Activated T-helper 2 cell treated with anti-CD3 and anti-CD28 coated beads, Interferon-gamma antibody, Interleukin-2, Interleukin-4, amounts not matched to agents 10 μg/mL and 5 μg/mL and 100 μg/mL, durations not matched to agents 14 hours and 24 hours and 36 hours (primary cell): ENCODE measurements at places on chromosomes 2 and 18.

GRCh38 chr2:158228943-158229508, 127.3 kb downstream of the UPP2 start:
- no peak for DNase-seq

GRCh38 chr2:29844713-29845326, 76.6 kb downstream of the ALK start:
- no peak for DNase-seq

- DNase-seq, result no peak
Measured at GRCh38 chr2:195658541-195658890, 1.5 kb downstream of the SLC39A10 start.

DNA sequence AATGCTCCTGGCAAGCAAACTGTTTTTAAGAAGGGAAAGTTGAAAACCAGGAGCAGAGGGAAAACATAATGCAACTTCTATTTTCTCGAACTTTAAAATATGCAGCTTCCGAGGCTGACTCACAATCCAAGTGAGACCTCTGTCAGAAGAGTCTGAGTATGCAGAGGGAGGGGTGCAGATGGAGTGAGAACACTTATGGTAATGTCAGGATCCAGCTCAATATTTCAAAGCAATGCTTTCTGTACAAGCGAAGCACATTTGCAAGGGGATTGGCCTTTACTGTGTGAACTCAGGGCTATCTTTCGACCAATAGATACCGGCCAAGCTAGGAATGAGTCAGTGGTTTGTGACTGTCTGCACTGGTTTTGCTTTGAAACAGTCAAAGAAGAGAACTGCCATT, 242.7 kb downstream of the CNTNAP5 start:
- no peak for DNase-seq

DNA sequence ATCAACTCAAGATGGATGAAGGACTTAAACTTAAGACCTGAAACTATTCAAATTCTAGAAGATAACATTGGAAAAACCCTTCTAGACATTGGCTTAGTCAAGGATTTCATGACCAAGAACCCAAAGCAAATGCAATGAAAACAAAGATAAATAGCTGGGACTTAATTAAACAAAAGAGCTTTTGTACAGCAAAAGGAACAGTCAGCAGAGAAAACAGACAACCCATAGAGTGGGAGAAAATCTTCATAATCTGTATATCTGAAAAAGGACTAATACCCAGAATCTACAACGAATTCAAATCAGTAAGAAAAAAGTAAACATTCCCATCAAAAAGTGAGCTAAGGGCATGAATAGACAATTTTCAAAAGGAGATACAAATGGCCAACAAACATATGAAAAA, 171.2 kb downstream of the ERBB4 start:
- no peak for DNase-seq

DNA sequence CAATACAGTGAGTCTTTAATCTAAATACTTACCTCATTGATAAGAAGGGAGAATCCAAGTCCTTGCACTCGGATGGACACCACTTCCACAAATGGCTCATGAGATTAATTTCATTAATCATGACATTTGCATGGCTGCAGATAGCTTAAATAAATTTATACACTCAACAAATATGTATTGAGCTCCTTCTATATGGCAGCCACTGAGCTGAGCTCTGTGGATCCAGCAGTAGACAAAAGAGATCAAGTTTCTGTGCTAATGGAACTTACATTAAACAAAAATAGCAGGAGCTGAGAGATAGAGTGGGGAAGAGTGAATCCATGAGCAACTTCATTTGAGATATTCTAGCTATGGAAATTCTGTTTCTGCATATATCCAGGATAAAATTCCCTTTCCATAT, 44.4 kb downstream of the RAB27B start:
- no peak for DNase-seq

DNA sequence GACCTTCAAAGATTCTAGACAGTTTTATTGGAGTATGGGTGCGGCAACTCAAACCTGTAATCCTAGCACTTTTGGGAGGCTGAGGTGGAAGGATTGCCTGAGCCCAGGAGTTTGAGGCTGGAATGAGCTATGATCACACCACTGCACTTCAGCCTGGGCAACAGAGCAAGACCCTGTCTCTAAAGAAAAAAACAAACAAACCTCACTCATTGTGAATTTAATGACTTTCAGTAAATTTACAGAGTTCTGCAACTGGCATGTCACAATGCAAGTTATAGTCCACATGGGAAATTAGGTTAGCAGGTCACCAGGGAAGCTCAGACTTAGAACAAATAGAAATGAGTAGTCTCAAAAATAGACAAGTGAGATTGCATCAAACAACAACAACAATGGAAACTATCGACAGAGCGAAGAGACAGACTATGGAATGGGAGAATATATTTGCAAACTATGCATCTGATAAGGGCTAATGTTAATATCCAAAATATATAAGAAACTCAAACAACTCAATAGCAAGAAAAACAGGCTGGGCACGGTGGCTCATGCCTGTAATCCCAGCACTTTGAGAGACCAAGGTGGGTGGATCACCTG, 6.7 kb upstream of the NRBP1 start:
- DNase-seq, result no peak

DNA sequence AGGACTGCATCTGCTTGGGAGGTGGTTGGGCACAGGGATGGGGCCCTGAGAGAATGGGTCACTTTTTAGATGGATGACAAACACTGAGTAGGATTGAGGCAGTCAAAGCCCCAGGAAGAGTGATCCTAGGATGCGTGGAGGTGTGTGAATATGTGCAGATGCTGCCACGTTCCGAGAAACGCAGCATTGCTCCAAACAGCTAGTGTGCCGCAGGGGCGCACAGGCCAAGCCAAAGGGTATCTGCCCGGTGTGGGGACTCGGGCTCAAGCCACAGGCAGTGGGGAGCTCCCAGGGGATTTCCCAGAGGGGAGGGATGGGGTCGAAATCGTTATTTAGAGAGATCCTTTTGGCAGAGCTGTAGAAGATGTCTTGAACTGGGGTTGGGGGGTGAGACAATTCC, 274.1 kb downstream of the ALPK2 start:
- DNase-seq, result no peak

DNA sequence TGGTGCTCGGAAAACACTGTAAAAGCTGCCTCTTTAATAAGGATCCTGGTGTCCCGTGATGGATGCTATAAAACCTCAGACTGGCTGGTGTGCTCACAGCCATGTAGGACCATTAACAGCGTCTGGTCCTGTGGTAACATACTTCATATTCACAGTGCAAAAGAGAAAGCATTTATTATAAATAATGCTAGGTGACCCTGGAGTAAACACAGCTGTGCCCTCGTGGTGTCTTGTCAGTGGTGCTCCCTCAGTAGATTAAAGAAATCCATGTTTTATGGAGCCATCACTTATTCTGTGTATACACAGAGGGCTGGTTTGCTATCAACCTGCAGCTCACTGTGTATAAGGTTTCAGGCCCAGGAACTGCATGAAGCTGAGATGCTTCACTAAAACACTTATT, 106.9 kb downstream of the CDK15 start:
- no peak for DNase-seq

DNA sequence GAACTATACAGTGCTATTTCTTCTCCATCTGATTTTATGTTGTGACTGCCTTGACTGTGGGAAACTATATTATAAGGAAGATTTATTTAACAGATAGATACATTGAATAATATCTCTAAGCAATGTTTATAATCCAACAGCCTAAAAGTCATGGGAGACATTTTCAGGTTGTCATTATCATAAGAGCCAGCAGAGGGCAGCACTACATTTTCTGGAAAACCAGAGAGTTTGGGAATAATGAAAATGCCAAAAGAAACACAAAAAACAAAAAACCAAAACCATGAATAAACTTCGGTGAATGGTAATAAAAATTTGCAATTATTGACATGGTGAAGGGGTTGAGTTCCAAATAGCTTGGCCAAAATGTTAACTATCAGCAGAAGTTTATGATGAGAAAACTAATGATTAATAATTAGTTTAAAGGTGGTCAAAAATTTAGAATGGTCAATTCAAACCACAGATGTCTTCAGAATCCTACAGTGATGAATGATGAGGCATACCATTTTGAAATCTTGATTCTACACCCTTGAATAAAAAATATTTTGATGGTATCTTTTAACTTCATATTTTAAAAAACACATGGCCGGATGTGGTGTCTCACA, 4.7 kb downstream of the EEF1B2 start:
- DNase-seq, result no peak

- peak; percentile 84 for DNase-seq
Measured at GRCh38 chr2:8544786-8545694, 136.8 kb upstream of the ID2 start.

- no peak for DNase-seq
Measured at GRCh38 chr2:235515364-235515742, 21.5 kb downstream of the AGAP1 start.

GRCh38 chr2:170812710-170813600, 3.7 kb upstream of the GAD1 start:
- DNase-seq, result no peak

- DNase-seq, result no peak
Measured at GRCh38 chr2:58895857-58896256, 654.7 kb upstream of the FANCL start.

DNA sequence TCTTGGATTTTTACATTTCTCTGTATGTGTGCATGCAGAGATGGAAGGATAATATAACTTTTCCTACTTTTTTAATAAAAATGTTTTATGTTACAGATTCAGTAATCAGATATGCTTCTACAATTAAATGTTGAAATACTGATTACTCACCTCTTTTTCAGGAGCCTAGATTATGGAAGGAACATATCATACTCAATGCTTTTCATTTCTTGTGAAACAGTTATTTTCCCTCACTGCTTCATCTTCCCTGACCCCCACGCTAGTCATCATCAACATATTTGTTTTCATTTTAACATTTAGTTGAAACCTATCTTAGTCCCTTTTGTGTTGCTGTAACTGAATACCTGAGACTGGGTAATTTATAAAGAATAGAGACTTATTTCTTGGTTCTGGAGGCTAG, 190.7 kb downstream of the WDR7 start:
- DNase-seq, result no peak

- no peak for DNase-seq
Measured at GRCh38 chr2:74739733-74740241, 85.7 kb downstream of the SEMA4F start.

GRCh38 chr2:27806311-27807059, 35.0 kb downstream of the MRPL33 start:
- DNase-seq, result no peak
